ENCODE measurements at places on chromosomes 3 and 15.

DNA sequence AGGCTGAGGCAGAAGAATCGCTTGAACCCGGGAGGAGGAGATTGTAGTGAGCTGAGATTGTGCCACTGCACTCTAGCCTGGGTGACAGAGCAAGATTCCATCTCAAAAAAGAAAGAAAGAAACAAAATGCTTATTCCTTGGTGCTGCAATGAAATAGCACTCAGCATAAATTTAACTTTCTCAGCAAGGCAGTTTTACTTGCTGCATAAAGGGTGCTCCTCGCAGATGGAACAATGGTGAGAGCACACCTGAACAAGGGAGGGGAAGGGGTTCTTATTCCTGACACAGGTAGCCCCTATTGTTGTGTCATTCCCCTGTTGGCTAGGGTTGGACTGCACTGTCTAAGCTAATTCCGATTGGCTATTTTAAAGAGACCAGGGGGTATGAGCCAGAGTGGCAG, 17.1 kb downstream of the PAK2 start:
- no peak for DNase-seq

DNA sequence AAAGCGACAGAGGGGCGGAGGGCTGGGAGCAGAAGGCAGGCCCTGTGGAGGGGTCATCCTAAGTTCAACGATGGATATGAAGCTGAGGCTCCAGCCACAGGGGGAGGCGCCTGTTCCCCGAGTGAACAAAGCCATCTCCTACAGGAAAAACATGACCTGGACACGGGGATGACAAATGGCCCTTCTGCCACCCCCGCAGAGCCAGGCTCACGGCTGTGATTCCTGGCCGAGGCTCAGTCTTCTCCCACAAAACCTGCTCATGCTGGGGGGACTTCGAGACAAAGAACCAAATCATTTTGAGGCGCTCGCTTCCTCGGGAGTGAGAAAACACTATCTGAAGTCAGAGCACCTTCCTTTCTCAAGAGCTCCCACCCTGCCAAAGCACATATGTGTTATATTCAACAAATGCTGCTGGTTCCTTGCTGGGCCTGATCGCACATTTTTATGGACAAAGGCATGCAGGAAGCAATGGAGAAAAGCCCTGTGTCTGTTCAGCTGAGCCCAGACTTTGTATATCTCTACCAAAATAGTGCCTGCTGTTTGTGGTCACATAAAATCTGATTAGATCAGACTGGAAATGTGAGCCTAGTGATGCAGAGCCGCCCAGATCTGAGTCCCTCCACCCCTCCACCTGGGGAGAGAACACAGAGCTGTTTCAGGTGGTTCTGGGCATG, 5.6 kb downstream of the RBP1 start:
- no peak for DNase-seq

GRCh38 chr15:96102631-96103030, 227.9 kb upstream of the NR2F2 start:
- DNase-seq: no peak

GRCh38 chr3:176514297-176514696, 683.0 kb downstream of the TBL1XR1 start:
- peak; percentile 27 for DNase-seq

DNA sequence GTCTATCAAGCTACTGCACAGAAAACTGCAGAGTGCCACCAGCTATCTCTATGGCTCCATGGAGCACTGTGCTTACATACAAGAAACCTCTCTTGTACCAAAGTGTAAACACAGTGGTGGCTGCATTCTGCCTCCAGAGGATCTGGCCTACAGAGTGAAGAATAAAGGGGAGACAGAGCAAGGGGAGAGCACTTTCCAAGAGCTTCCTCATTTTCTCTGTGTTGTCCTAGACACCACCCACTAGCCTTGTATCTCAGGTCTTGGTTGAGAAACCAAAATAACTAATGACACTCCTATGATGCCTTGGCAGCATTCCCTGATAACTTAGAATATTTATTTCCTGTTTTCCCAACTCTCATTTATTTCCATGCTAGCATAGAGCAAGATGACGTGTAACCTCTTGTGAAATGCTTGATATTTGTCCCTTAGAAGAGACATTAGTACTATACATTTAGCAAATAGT, 56.9 kb upstream of the PHLDB2 start:
- no peak for DNase-seq

DNA sequence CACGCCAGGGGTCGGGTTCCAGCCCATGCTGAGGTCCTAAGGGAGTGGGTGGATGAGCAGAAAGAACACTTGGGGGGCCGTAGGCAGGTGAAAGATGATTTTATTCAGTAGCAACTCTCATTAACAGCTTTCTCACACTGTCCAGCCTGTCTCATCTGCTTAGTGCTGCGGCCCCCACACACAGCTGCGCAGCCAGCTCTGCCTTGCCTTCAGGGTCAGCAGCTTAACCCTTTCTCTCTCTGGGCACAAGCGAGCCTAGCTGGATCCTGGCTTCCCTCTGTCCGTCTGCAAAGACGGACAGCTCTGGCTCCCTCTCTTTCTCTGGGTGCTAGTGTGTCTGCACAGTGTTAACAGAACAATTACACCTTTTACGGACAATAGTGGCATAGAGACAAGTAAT, 21.3 kb downstream of the NPAP1 start:
- no peak for DNase-seq

DNA sequence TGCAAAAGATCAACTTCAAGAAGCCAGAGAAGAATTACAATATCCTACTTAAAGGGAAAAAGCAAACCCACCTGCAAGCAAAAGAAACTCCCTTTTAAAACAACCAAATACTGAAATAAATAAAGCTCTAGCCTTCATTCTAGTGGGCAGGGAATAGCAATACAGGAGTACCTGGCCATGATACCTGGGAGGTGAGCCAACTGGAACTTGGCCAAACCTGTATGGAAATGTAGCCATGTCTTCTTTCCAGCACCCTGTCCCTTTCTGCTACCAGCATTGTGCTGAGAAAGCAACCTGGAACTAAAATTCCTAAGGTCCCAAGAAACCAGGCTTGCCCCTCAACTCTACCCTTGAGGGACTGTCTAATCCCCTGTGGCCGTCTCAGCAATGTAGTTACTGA, 530.0 kb downstream of the EPHB1 start:
- no peak for DNase-seq

DNA sequence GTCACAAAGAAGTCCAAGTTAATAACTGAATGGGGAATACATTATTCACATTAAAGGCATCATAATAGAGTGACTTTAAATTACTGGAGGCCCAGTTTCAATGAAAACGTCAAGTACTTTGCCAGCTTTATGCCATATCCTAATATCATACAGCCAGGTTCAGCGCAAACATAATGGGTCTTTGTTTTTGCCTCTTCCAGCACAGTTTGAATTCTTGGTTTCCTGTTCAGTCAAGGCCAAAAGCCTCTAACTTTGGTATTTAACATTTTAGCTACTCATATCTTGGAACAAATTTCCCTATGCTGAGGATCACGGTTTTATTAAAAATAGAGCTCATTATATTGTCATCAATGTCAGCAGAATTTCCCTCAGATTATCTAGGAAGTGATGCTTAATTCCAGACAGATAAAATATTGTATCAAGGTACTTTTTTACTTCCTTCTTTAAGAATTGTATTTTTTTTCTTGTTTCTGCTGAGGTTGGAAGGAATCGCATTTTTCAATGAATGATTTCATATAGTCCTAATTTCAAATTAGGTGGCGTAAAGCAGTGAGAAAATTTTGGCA, 269.2 kb downstream of the THRB start:
- DNase-seq: no peak

GRCh38 chr3:127763337-127763736, 59.0 kb downstream of the MGLL start:
- DNase-seq: no peak

DNA sequence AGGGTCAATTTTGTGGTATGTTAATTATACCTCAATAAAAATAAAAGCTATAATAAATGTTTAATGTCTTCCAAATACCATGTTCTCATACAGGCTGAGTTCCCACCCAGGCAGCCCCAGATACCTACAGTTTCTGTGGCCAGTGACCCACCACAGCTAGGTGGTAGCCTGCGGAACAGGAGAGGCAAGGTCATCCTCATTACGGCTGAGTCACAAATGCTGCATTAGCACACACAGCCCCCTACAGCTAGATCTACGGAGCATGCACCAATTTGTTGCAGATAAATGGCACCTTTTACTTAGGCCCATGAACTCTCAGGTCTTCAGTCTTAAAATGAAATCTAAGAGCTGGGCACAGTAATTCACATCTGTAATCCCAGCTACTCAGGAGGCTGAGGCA, 5.1 kb downstream of the SPATA12 start:
- no peak for DNase-seq

DNA sequence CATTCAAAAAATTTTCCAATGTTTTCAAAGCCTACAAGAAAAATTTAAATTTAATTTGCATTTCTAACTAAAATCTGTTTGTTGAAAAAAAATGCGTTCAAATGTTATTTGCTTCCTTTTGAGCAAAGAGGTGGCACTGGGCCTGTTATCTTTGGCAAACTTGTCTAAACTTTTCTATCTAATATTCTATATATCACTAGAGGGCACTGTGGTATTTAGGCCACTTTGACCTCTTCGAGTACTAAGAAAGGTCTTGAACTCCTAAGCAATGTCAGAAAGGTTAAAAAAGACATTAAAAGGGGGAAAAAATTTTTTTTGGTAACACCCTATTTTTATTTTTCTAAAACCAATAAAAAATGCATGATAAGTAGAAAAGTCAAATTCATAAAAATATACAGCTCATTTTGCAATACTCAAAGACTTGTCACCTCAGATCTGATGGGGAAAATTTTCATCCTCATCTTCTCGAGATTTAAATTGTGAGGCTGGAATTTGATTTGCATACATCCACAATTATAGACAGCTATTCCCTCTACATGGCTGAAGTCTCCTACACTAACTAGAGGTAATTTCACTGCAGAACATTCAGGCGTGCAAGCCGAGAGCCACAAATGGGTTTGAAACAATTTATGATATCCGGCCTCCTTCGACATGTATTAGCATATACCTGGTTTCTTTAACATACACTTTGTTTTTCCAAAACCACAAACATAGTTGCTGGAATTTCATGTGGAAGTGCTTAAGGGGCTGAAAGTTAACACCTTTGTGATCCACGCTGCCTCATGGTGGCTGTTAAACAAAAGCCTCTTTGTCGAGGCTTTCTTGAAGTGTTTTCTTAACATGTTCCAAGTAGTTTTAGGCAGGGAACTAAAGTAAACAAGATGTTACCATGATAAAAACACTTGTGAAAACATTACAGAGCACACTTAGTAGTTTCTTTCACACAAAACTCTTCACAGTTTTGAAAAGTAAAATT, 576.4 kb downstream of the FOXP1 start:
- DNase-seq: no peak

- no peak for DNase-seq
Observed at GRCh38 chr3:89586256-89586655, 478.8 kb downstream of the EPHA3 start.

- no peak for DNase-seq
Observed at GRCh38 chr3:46283881-46284450, 41.7 kb downstream of the CCR3 start.

- DNase-seq: no peak
Observed at GRCh38 chr3:123953735-123954134, 7.3 kb downstream of the CCDC14 start.

DNA sequence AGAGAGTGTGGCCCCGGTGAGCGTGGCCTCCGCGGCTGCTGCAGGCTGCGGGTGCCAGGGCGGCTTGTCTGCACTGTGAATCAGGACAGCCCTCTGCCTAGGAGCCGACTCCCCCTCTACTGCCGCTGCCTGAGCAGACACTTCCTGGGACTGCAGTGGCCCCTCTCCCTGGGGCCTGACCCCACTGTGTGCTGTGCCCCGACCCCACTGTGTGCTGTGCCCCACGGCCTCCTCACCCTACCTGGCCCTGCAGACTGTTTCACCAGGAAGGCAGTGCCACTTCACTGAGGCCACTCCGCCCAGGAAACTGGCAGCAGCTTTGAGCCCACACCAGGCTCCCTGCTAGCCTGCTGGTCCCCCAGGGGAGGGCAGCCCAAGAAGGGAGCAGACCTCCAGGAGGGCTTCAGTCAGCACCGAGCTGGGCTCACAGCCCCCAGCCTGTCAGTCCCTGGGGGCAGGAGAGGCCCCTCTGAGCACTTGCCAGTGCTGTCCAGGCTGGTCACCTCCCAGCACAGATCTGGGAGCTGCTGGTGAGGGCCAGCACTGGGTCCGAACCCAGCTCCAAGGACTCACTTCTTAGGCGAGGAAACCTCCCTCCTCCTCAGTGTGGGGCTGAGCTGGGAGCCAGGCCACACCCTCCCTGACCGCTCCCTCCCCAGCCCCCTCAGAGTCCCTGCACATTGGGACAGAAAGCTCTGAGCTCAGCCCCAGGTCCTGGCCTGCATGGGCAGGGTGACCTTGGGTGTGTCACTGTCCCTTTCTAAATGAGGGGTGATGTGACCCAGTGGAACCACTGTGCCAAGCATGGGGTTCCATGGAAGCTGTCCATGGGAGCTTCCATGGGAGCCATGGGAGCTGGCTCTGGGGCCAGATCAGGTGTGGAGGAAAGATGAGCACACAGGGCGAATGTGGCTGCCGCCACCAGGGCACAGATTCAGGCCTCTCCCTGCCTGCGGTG, 56.8 kb downstream of the DNAJB8 start:
- DNase-seq: no peak

GRCh38 chr3:38360345-38360744, 13.8 kb downstream of the XYLB start:
- DNase-seq: no peak

DNA sequence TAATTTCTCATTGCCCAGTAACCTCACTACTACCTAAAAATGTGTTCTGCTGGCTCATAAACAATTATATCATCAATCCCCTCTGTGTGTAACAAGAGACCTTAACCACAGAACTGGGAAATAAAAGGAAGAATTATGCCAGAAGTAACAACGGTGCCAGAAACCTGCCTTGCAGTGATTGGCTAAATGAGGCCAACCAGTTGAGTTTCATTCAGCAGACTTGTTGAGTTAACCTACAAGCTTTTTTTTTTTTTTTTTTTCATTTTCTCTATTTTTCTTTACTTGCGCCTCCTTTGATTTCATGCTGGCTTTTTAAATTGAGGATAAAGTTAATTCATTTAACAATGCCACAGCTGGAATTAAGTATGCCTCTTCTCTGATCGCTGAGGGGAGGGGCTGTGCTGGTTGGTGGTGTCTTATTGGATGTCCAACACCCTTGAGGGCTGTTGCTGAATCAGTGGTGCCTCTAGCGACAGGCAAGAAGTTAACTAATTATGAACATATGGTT, 30.0 kb upstream of the GMNC start:
- no peak for DNase-seq

All from activated CD4-positive, alpha-beta T cell treated with anti-CD3 and anti-CD28 coated beads, Interleukin-2, amount 50 U/mL, for 48 hours (primary cell).